Activated naive CD4-positive, alpha-beta T cell treated with anti-CD3 and anti-CD28 coated beads, Interleukin-2, amount 50 U/mL, for 16 hours (primary cell): ENCODE measurements at places on chromosomes 1 and 21.

DNA sequence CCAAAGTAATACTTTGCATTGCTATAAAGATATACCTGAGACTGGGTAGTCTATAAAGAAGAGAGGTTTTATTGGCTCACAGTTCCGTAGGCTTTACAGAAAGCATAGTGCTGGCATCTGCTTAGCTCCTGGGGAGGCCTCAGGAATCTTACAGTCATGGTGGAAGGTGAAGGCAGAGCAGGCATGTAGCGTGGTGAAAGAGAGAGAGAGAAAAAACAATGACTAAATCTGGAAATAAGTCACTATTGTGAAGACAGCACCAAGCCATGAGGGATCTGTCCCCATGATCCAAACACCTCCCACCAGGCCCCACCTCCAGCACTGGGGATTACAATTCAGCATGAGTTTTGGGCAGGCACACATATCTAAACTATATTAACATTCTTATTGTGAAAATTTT, 30.4 kb downstream of the SLC30A7 start:
- no peak for DNase-seq

DNA sequence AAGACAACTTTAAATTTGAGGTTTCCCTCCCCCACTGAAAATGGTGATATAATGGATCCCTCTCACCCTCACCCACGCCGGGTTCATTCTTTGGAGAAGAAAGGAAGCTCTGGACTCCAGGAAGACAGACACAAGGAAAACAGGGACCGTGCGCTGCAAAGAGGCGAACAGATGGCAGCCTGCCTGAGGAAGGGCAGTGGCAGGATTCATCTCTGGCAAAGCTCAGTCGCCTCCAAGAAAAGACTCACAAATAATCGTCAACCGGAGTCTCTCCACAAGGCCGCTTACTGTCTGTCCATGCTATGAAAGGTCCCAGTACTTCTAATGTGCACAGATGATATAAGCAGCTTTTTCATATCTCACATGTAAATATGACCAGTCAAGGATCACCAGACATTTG, 110.3 kb downstream of the TIAM1 start:
- no peak for DNase-seq

DNA sequence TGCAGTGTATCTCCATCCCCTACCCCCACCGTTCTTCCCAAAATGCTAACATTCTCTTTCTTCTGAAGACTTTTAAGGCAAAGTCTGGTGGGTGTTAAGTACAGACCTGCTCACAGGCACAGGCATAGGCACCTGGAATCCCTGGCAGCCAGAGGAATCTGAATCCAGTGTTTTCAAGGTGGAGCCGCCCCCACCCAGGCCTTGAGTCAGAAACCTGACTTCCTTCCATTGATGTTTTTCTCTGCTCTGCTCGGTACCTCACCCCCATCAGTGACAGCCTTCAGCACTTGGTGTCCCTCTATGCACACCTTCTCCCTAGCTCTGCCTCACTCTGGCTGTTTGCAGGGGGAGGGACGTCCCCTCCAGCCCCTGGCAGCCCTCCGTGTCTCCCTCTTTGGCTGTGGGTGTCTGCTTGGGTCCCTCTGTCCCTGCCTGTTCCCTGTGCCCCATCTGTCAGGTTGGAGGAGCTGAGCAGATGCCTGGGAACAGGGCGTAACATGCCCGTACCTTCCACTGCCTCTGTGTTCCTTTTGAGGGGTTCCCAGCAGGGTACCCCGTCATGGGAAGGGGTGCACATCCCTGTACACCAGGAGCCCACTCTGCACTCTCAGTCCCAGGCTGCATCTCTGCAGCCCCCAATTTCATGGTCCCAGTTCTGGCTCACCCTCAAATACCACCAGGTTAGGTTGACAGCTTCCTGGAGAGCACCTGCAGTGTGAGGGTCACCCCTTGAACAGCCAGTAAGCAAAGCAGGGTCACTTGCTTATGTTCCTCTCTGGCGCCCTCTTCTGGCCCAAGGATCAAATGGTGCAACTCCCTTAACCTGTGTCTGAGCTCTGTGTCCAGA, 6.7 kb downstream of the NCDN start:
- peak; percentile 80 for DNase-seq

- DNase-seq = no peak
Observed at GRCh38 chr1:86757272-86757984, 53.1 kb downstream of the SH3GLB1 start.

DNA sequence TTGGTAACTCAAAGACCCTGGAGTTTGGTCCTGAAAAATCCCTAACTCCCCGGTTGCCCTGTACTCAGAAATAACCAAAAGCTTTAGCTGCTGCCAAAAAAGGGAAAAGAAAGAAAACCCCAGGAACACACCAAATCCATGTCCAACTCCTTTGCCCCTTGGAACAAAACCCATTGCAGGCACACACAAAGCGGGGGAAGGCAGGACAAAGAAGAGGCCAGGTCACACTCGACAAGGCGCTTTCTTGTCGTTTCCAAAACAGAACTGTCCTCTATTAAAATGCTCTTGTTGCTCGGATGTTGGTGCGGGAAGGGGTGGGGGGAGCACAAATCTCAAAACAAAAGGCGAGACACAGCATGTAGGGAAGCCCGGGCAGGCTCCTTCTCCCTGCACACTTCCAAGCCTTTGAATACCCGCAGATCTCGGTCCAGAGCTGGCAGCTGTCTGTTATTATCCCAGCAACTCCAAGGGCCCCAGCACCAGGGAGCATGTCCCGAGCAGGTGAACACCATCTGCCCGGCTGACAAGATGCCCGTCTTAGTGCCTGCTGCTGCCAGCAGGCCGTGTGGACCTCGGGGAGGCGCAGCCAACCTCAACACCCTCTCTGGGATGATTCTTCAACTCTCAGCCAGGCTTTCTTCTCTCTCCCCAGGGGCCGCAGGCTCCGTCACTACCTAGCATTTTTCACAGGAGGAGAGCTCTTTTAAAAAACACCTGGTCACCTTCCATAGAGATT, 96.4 kb downstream of the SSBP3 start:
- no peak for DNase-seq

- DNase-seq = no peak
Observed at GRCh38 chr1:52913014-52913413, 8.5 kb downstream of the ECHDC2 start.

DNA sequence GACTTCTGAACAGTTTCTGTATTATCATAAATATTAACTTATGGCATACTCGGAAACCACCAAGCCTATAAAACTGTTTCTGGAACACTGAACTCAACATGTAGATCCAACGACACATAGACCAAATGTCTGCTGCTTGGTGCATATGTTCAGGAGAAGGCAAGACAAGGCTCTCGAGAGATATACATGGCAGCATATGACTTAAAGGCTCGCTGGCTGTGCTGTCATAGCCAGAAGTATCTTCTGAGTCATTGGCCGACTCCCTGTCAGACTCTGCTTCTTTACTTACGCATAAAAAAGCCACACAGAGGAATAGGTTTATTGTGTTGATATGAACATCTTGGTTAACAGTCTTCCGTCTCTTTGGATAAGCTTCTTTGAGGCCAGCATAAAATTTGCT, 60.6 kb downstream of the LYST start:
- no peak for DNase-seq

DNA sequence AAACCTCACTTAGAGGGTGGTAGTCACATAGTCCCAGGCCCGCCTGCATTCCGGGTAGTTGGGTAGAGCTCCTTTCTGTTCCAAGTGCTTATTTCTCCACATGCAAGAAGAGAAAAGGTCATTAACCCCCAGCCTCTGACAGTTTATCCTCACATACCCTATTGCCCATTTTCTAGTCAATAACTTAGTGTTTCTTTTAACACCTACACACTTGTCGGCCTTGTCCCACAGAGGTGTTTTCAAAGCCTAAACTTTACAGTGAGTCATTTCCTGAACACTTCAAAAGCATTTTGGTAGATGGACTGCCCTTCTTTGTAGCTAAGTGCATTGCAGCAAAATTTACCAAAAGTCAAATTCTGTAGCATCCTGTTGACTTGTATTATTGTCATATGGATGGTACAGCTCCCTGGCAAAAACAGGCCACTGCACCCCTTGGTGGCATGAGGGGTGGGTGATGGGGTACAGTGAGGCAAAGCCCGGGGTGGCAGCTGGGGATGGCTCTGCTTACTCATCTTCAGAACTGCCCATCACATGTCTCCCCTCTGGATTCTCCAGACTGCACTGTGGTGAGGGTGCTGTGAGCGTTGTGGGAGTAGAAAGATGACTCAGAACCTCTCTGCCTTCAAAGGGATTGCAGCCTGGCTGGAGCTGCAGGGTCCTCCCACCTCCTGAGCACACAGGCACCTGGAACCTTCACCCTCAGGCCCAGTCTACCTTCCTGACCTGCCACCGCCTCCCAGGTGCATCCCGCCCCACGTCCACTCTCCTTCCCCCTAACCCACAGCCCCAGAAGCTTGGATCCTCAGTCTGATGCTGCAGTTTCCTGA, 45.8 kb upstream of the DMRTB1 start:
- peak; percentile 28 for DNase-seq

DNA sequence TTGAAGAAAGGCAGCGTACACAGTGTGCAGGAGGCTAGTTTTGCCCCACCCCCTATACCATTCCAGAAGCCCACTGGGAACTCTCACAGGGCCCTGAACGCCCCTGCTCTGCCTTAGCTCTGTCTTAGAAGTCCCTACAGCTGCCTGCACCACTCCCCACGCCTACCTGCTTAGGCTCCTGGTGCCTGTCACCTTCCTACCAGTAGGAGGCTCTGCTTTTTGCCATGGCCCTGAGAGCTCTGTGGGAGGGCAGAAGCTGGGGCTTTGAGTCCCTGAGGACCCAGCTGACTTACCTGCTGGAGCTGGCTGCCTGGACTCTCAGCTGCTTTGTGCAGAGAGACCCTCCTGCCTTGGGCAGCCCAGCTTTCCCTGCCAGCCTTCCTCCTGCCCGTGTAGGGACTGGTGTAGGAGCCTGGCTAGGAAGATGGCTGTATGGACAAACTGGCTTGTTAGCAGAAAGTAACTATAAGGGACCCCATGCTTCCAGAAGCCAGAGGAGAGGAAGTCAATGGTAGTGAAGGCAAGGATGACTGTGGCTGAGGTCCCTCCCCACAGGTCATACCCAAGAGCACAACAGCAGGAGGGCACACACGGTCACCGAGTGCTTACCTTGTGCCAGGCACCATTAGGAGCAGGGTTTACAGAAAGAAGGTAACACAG, 9.8 kb upstream of the CELSR2 start:
- DNase-seq = no peak

GRCh38 chr1:15299806-15300205, 52.8 kb downstream of the FHAD1 start:
- DNase-seq = no peak

DNA sequence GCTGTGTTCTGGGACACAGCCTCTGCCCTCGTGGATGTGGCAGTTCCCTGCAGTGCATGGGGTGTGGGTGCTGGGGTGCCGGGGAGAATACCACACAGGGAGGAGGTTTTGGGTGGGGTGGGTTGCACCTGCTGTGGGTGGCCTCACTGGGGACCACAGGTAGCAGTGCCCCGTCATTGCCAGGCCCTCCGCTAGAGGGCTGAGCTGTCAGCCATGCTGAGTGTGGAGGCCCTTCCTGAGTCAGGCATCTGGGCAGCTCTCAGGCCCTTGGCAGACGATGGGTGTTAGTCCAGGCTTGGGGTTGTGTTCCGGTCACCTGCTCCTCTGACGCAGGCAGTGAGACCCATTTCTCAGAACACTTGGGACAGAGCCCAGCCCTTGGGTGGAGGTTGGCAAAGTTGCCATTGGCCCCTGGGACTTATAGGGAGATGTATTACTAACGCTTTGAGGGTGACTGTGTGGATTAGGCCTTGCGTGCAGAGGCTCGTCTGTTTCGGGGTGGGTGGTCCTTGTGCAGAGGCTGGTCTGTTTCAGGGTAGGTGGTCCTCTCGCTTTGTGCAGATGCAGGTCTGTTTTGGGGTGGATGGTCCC, 23.9 kb downstream of the PCNT start:
- no peak for DNase-seq

- DNase-seq = no peak
Observed at GRCh38 chr1:11281518-11282331, 8.7 kb downstream of the UBIAD1 start.

DNA sequence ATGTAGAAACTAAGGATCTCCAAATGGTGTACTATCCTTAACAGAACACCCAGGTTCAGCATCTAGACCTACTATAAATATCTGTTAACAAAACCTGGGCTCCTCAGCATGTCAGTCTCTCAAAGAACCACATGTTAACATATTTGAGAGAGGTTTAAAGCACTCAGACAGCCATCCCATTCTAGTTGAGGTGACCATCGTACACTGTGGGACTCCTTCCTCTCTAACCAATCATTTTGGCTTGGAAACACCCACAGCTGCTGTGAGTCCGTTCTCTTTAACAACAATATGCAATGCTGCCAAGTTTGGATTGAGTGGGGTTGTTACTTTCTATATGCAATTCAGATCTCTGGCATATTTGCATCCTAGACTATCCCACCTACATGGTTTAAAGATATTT, 105.8 kb downstream of the MRPL39 start:
- no peak for DNase-seq

GRCh38 chr1:100832694-100833428, 61.8 kb downstream of the EXTL2 start:
- no peak for DNase-seq

DNA sequence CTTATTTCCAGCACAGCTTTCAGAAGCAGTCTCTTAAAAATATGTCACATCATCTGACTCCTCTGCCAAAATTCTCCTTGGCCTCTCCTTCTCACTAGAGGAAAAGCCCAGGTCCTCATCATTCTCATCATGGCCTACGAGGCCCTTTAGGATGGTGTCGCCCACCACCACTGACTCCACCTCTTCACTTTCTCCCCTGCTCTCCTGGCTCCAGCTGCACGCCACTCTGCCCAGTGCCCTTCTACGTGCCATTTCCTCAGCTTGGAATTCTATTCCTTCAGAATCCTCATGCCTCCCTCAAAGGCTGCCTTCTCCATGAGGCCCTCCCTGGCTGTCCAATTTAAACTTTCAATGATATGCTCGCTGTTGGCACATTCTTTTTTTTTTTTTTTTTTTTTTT, 25.3 kb upstream of the BTG2 start:
- DNase-seq = no peak

GRCh38 chr1:212828395-212828794, 19.1 kb downstream of the SPATA45 start:
- no peak for DNase-seq

- DNase-seq = no peak
Observed at GRCh38 chr1:25834894-25835293, 15.1 kb downstream of the MTFR1L start.

DNA sequence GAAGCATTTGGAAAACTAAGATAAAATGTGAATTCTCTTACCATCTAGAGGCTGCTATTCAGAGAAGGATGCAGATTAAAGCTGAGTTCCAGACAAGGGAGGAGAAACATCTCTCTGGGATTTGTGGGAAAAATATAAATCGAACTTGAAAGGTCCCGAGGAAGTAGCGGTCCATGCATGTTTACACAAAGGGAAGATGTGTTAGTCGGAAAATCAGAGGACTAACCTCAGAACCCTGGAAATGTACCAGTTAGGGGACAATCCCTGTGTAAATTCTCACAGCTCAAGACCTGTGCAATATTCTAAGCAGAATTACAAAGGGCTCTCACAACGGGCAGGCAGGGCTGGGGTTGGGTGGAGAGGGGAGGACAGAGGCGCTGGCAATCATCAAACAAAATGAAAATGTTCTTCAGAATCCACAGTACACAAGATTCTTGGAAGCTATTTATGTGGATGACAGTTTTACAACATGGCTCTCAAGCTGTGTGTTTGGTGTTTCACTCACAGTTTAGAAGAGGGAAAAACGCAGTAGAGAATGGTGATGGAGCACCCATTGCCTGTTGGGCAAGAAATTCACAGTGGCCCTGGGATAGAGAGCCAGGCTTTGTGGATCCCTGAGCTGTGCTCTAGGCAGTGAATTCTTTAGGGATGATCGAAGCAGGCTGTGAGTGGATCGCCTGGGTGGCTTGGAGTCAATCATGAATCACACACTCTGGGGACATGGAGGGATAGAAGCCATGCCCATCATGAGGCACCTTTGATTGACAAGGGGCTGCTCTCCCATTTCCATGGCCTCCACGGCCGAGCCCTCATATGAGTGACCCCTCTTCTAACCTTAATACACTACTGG, 47.6 kb downstream of the KCNJ6 start:
- DNase-seq = no peak
